ENCODE measurements at places on chromosomes 1 and 21. TPM values are rescaled to one million over a fixed set of nuclear protein-coding genes. Genes with fewer than 3 reads are reported as not detected.

DNA sequence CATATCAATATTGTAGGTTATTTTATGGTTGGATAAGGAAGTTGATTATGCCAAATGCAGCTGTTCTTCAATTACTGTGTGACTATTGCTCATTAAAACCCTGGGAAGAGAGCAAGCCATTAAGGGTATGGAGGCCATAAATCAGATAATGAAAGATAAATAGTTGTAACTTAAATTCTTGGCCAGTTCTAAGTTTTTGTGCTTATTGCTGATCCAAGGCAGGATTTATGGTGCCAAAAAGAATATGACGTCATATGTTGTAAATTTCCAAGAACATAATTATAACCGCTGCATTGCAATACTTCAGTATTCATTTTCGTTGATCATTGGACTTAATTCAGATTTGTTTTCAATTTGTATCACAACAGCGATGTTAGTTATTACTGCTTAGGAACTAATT lies 211.6 kb downstream of the LRRC40 start:
- no peaks in the 10 kb centered on the region for H3K27me3 ChIP-seq
- H3K36me3 ChIP-seq, result no peaks in the 10 kb centered on the region
- H3K4me1 ChIP-seq, result no peaks in the 10 kb centered on the region
- DNase-seq, result no peak
- no peak overlapping the region for H3K27ac ChIP-seq

The IARS2 gene
- 50.9 TPM for total RNA-seq

GRCh38 chr1:32868806-32869455 lies 1.8 kb downstream of the FNDC5 start:
- H3K27me3 ChIP-seq, result no peaks in the 10 kb centered on the region
- H3K4me1 ChIP-seq, result peaks cover 13% of the 10 kb centered on the region
- H3K4me3 ChIP-seq, result no peak overlapping the region
- H3K27ac ChIP-seq, result no peak overlapping the region
- no peak for DNase-seq

The TFF2 gene
- total RNA-seq, result not detected

GRCh38 chr21:44643741-44644310 lies 2.4 kb upstream of the KRTAP10-11 start:
- no peaks in the 10 kb centered on the region for H3K4me1 ChIP-seq
- no peak for DNase-seq
- H3K36me3 ChIP-seq, result no peaks in the 10 kb centered on the region
- no peak overlapping the region for H3K27ac ChIP-seq
- H3K4me3 ChIP-seq, result no peak overlapping the region

The OLIG2 gene
- total RNA-seq, result not detected

Data from right lobe of liver (tissue), 6 donors.